ENCODE measurements at places on chromosomes 16 and 17.

DNA sequence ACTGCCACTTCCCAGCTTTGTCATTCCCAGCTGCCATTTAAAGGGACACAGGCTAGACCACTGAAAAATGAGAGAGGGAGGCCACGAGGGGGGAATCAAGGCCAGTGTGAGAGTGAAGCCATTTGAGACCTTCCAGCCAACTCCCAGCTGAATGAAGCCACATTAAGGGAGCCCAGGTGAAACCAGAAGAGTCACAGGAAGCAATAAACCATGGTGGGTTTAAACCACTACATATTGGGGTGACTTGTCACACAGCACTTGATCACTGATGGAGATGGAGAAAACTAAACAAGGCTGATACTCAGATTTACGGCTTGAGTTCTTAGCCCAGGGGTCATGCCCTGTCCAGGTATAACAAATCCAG is 2.8 kb upstream of the NUBP1 start:
- DNase-seq, result no peak

- DNase-seq, result no peak
Observed at GRCh38 chr17:68719431-68719830, 118.3 kb upstream of the FAM20A start.

GRCh38 chr17:39761861-39762496 is 24.2 kb downstream of the GRB7 start:
- no peak for DNase-seq

GRCh38 chr17:67636834-67637520 is 80.8 kb upstream of the NOL11 start:
- no peak for DNase-seq

DNA sequence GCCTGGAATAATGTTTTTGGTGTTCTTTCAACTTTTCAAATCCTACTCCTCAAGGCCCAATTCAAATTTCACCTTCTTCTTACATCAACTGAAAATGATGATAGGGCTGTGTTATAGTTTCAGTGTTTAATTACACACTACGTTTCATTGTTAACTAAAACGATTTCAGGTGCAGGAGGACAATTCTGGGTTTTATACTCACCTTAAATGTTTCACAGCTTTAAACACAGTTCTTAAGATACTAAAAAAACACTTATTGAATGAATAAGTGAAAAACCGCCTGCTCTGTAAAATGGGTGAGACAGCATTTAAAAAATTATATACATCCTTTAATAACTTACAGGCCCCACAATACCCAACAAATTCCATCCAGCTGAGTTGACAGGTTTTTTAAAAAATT is 6.2 kb upstream of the MPHOSPH6 start:
- no peak for DNase-seq
